ENCODE measurements at places on chromosomes 7 and 10.

GRCh38 chr10:134247-135131 is 766 bp upstream of the ZMYND11 start:
- DNase-seq = peak; percentile 33

DNA sequence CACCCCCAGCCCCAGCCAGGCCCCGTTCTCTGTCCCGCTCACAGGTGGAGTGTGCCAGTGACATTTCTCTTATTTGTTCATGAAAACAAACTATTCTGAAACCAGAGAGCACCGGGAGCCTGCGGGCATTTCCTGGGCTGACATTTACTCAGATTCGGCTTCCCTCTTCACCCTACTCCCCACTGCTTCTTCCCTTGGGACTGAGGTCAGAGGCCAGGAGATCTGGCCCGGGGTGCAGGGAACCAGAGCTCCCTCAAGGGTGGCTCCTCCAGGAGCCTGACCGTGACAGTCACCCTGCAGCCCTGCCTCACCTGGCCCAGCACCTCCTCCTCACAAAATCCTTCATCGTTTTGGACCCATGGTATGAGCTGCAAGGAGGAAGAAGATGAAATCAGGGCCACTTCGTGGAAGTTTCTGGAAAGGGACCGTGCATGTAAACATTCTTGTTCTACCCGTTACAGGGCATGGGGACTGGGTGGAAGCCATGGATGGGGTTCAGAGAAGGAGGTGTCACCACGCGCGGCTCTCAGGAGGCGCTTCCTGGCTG is 12.2 kb downstream of the BHLHA15 start:
- DNase-seq = no peak

GRCh38 chr7:35988818-35989217 is 164.2 kb upstream of the EEPD1 start:
- no peak for DNase-seq

- no peak for DNase-seq
These were observed 171.9 kb downstream of the CREB5 start for GRCh38 chr7:28584235-28584634.

DNA sequence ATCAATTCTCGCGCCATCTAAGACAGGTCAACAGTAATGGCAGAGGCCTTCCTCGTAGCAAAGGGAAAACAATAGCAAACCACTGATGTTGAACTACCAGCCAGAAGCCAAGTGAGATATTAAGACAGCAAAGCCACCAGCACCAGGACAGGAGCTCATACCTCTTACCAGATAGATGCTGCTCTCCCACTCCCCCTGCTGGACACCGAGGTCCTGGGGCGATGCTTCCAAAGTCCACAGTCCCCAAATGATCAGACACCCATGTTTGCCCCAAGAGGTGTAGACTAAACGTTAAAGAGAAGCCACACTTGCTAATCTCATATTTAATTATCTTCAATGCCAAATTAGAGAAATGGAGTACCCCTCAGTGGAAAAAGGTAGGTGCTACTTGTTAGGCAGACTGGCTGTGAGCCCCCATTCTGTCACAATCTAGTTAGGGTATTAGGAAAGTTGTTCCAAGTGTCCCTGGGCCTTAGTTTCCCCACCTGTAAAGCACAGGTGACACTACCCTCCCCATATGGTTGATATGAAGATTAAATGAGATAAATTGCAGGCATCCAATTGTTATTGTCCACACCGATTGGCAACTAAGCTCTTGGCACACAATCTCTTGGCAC is 39.9 kb downstream of the TOMM7 start:
- peak; percentile 21 for DNase-seq

DNA sequence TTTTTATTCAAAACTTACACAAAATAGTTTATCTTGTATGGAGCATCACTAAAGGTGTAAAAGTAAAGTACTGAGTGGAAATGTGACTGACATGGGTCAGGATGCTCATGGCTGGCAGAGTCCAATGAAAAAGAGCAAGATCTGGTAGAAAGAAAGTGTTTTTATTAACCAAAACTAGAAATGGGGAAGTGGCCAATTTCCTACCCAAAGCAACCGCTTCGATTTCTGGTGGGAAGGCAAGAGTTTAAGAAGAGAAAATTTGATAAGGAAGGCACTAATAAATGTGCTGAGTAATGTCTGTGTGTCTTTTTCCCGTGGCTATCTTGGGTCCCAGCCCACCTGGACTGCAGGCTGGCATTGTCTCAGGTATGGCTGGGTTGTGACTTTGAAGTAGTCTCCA is 277.7 kb downstream of the ANKRD7 start:
- DNase-seq = no peak

Data from globus pallidus (tissue), 1 donor.